ENCODE measurements at places on chromosomes 7 and 10. TPM values are rescaled to one million over a fixed set of nuclear protein-coding genes. Genes with fewer than 3 reads are reported as not detected.

Gene PNLIPRP1
- total RNA-seq = not detected

DNA sequence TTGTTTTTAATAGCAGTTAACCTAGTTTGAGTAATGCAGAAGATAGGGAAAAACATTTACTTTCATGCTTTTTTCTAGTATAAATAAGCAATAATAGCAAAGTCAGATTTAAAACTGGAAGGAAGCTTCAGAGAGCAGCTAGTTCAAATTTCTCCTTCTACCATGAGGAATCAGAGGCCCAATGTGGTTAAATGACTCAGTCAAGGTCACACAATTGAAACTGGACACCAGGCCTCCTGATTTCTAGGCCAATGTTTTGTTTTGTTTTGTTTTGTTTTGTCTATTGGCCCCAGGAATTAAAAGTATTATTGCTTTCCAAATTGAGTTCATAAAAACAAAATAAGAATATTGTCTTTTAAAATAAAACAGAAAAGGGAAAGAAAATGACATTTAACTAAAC is 122.3 kb downstream of the TRIL start:
- DNase-seq = no peak

- no peak for DNase-seq
Observed at GRCh38 chr10:96850825-96851224, 18.7 kb downstream of the LCOR start.

- no peak for DNase-seq
Observed at GRCh38 chr7:10940704-10941355, 32.8 kb upstream of the PHF14 start.

Gene MYOZ1
- 0.51 TPM for total RNA-seq

DNA sequence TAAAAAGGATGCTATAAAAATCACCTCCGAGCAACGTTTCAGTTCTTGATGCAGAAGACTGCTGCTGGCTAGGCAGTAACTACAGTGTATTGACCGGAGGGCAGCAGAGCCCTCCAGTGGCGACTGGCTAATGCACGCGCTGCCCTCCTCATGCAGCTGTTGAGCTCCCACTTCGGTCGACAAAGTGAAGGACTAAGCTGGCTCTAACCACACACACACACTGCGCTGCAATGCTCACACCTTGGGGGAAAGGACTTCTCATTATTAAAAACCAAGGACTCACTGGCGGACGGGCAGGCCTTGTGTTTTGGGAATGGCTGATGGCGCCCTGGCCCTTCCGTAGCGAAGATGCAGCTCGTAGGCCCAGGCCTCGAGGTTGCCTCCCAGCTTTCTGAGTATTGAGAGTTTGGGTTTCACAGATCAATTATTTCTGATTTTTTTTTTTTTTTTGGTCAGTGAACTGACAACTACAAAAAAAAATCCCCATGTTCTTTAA is 120.9 kb upstream of the DIP2C start:
- no peak for DNase-seq

DNA sequence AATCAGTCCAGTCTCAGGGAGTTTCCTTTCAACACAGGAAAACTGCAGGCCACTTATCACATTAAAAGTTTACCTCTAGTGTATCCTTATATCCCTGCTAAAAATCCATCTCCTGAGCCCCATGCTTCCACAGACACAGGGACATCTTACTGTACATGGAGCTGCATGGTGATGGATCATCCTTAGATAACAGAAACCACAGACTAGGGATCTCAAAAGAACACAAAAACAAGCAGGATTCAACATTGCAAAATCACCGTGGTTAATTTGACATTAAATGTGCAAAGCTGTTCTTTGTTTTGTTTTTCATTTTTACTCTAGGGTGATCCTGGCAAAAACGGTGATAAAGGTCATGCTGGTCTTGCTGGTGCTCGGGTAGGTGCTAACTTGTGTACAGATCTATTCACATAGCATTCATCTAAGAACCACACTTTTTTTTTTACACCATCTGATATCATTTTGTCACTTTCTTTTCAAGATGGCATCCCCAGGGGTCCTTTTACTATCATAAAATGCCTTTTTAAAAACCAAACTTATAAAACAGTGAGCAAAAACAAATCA is 18.1 kb downstream of the COL1A2 start:
- DNase-seq = no peak

GRCh38 chr7:26443751-26444150 is 152.1 kb downstream of the SNX10 start:
- no peak for DNase-seq
